ENCODE measurements at places on chromosomes 1 and 21.

GRCh38 chr1:175207971-175208370 lies 15.4 kb upstream of the KIAA0040 start:
- DNase-seq, result no peak

GRCh38 chr21:44052071-44052829 lies 40.1 kb downstream of the TRAPPC10 start:
- DNase-seq, result no peak

DNA sequence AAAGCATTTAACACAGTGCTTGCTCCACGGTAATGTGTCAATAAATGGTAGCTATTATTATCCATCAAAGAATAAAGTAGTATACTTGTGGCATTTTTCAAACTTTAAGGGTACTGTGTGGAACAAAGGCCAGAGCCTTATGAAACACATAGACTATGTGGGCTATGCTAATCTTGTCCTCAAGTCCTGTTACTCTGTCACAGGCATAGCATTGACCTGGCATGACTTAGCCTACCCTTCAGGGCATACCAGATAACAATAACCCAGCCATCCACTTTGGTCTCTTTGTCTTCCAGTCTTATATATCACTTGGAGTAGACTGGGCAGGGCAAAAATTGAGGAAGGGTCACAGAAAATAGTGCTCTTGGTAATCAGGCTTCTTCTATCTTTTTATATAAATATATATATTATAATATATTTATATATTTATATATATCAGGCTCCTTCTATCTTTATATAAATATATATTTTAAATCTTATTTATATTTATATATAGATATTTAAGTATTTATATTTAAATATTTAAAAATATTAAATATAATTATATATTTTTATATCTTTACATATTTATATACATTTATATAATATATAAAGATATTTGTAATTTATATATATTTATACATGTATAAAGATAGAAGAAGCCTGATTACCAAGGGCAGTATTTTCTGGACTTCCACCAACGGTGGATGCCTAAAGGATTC lies 66.1 kb upstream of the CNN3 start:
- no peak for DNase-seq

DNA sequence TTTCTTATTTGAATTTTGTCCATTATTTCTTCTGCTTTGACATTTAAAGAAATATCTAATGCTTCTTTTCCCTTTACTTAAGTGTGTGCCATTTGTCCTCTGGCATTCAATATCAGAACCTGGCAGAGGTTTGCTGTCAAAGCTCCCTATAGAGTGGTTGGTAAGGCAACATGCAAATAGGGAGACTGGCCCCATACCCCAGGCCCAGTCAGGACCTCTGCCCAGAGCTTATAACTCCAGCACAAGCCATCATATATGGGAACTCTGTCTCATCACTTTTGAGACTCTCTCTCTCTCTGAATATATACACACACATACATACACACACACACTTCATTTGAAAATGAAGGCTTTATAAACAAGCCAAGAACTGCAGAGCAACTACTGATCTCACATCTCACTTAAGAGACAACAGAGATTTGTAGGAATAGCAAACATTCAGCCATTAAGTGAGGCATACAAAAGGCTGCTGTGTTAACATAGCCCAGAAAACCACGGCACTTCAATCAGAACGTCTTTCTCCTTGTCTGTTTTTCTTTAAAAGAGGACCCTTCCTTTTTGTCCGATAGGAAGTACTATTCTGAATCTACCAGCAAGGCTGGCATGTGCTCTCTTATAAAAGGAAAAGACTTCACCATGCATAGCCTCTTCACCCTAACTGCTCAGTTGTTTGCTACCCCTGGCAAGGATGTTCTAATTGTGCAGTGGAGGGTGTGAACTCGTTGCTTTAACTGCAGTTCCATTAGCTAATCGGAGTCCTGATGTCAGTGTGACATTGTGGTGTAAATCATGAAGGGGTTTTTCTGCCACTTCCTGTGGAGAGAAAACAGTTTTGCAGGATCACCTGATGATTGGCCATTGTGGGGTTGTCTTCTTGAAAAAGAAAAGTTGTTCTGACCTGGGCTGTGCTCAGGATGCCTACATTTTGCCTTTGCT lies 101.7 kb downstream of the NR5A2 start:
- DNase-seq, result no peak

GRCh38 chr1:113780374-113781146 lies 21.3 kb upstream of the PHTF1 start:
- peak; percentile 35 for DNase-seq

DNA sequence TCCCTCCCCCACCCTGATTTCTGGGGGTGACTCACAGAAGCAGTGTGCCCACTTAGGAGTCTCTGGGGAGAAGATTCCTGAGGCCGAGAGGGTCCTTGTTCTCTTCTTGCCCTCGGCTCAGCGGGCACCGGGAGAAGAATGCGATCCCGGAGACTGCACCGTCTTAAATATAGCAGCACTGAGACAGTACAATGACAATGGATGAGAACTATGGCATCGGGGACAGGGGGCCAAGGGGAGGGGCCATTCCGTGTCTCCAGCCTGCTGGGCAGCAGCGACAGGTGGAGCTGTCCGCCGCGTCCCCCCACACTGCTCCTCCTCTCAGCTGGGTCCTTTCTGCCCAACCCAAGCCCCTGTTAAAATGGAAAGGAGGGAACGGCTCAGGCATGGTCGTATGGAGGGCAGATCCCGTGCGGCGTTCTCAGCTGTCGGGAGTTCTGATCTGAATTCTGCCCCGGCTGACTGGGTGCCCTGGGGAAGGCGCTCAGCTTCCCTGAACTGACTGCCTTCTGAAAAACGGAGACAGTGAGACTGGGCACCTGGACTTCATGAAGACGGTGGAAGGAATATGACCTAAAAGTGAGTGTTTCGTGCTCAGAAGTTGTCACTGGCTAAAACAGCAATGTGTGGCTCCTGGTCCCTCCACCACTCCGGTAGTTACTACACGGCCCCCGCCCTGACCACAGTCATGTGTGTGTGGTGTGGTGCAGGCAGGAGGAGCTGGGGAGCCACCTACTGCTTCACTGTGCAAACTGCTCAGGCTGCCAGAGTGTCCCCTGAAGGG lies at the start of gene MYOM3:
TSS of gene MYOM3 (minus strand) at position 140 of the 784 bp plus-strand sequence. CDS start 3,499 bp downstream, outside the sequence.
- peak; percentile 6 for DNase-seq

DNA sequence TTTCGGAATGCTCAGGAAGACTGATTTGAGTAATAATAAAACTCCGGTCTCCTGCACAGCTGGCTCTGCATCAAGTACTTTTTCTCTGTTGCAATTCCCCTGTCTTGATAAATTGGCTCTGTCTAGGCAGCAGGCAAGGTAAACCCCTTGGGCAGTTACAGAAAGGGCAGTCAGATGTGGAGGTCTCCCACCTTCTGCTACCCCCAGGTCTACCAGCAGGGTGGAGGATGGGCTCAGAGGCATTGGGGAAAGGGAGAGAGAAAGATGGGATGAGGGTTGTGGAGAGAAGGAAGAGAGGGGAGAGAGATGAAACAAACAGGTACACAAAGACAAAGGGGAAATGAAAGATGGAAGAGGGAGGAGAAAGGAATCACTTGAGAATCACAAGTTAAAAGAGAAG lies 156.8 kb downstream of the MIS18A start:
- no peak for DNase-seq

DNA sequence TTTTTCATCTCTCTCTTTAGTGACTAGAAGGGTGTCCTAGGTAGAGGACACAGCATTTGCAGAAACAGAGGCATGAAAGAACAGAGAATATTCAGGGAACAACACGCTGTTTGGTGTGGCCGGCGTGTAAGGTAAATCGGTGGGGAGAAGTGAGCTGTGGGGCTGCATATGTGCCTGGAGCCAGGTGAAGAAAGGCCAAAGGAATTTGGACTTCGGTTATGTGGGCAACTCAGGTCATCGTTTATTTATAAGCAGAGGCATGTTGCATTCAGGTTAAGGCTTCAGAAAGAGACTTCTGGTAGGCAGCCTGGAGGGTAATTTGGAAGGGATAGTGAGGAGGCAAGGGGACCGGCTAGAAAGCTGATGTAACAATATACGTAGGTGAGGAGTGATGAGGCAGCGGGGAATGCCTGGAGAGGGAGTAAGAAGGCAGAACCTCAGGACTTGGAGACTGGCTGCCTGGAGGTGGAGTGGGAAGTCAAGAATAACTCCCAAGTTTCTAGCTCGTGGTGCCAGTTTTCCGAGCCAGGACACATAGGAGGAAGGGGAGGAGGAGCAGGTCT lies 64.1 kb upstream of the ACOT11 start:
- no peak for DNase-seq

- no peak for DNase-seq
These were observed 49.6 kb downstream of the INTS7 start for GRCh38 chr1:211985556-211986264.

- DNase-seq, result no peak
These were observed 83.0 kb upstream of the IVNS1ABP start for GRCh38 chr1:185400052-185400451.

GRCh38 chr1:169487561-169487960 lies 1.8 kb upstream of the SLC19A2 start:
- no peak for DNase-seq

- DNase-seq, result no peak
These were observed 34.9 kb upstream of the ZC3H12A start for GRCh38 chr1:37439349-37439995.

- DNase-seq, result no peak
These were observed 5.2 kb upstream of the CTH start for GRCh38 chr1:70405780-70406416.

- DNase-seq, result no peak
These were observed 102.9 kb downstream of the AHCTF1 start for GRCh38 chr1:246828818-246829217.

GRCh38 chr1:64060611-64061302 lies 142.7 kb upstream of the UBE2U start:
- DNase-seq, result no peak

GRCh38 chr1:16174886-16175598 lies 19.2 kb upstream of the EPHA2 start:
- no peak for DNase-seq

GRCh38 chr1:172845371-172845770 lies 186.5 kb downstream of the FASLG start:
- DNase-seq, result no peak

DNA sequence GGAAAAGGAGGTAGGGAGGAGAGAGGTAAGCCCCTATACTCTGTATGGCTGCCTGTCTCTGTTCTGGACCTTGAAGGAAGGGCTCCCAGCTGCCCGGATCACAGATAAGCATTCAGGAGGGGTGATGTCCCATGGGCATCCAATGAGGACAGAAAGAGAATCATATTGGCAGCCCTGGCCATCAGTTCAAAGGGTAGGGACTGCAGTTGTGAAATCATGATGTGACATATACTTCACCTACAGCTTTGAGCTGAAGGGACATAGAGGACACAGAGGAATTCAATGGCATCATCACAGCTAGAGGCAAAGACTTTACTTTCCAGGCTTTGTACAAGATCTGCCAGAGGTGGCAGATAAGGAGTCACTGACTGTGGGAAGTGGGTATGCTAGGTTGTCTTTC lies 21.6 kb downstream of the DDX20 start:
- no peak for DNase-seq

GRCh38 chr1:198936371-198937083 lies 297.7 kb downstream of the PTPRC start:
- no peak for DNase-seq

All from hematopoietic multipotent progenitor cell treated with erythropoietin and hydrocortisone succinate and interleukin-3 and kit ligand, for 15 days (in vitro differentiated cells).